ENCODE measurements at places on chromosomes 2 and 18.

- no peak for DNase-seq
These were observed 95.1 kb downstream of the EHBP1 start for GRCh38 chr2:62800618-62801017.

DNA sequence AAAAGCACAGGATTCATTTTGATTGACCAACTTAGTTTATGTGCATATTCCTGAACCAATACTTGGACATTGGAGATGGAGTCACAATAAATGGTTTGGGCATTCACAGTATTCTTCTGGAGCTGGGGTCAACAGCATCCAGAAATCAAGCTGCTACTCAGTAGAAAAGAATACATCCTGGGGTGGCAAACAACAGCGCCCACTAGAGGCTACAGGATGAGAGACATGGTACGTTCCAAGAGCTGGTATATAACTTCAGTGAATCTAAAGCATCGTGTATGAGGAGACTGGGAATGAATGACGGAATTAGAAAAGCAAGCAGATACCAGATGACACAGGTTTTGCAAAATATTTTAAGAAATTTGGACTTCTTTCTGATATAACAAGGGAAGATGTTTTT is 142.9 kb upstream of the FIGN start:
- peak; percentile 6 for DNase-seq

DNA sequence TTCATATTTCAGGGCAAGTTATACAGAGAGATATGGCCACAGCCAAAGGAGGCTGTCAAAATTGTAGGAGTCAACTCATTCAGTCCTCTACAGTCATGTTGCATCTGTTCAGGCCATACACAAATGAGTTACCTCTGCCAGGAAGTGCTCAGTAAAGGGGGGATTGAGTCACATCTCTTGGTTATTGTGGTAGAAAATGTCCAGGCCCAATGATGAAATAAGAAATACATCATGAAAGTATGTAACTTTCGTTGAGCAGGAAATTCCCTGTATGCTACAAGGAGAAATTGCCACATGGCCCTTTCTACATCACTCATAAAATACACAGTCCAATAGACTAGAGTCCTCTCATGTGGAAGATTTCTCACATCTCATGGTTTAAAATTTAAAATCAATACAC is 103.9 kb upstream of the COL3A1 start:
- peak; percentile 51 for DNase-seq

- DNase-seq, result peak; percentile 79
These were observed 1.4 kb upstream of the YES1 start for GRCh38 chr18:813172-814071.

- no peak for DNase-seq
These were observed 67.5 kb upstream of the BZW1 start for GRCh38 chr2:200744201-200744602.

DNA sequence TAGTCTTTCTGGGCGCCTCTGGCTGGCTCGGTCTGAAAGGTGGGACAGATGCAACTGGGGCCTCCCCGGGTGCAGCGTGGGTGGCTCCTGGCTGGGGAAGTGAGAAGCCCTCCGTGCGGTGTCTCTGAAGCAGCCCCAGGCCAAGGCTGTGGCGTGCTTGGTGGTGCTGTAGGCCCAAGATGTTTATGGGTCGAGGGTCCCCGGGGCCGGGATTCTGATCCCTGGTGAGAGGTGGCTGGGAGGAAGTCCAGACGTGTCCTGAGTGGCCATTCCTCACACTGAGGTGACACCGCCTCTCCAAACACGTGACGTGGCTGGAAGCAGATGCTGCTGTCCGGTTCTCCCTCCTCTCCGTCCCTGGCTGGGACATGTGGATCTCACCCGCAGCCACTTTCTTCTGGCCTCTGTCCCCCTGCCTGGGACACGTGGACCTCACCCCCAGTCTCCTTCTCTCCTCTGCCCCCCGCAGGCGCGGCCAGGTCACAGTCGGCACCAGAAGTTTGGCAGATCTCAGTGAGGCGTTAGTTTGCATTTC is 12.6 kb downstream of the RTP5 start:
- no peak for DNase-seq

DNA sequence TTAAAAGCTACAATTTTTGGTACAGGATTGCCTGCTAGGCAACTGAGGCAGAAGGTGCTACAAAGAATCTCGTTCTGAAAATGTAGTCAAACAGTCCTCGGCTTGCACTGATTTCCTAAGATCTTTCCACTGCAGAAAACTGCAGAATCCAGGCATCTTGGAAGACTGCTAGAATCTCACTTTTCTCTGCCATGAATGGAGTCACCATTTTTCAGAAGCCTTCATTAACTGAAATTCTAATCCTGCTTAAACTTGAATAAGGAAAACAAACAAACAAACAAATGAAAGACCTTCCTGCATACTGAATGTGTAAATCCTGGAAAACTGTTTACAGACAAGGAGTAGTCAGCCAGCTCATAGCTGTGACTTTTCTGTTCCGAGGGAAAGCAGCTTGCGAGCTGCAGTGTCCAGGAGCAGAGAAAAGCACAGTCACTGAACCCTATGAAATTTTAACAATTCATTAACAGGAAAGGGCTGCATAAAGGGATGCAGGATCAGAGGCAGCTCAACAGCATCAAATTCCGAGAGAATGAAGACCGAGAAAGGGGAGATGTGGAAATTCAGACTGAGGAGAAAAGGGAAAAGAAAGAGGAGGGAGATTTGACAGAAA is 210.5 kb upstream of the PIK3C3 start:
- DNase-seq, result no peak

- no peak for DNase-seq
These were observed 454.7 kb upstream of the CWC22 start for GRCh38 chr2:180461761-180462160.

DNA sequence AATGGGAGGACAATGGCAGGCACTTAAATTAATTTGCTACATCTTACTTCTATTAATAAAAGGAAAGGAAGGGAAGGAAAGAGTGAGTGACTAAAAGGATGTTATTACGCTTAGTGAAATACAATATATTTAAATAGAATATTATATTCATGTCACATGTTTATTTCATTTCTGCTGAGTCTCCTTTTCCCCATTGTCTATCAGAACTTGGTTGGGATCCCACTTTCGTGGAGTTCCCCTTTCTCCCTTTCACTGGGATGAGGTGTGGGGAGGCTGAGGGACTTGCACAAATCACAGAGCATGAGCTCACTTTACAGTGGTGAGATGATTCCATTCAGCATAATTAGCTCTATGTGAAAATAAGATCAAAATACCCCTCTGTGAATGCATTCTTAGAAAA is 730.6 kb downstream of the TSN start:
- DNase-seq, result no peak

DNA sequence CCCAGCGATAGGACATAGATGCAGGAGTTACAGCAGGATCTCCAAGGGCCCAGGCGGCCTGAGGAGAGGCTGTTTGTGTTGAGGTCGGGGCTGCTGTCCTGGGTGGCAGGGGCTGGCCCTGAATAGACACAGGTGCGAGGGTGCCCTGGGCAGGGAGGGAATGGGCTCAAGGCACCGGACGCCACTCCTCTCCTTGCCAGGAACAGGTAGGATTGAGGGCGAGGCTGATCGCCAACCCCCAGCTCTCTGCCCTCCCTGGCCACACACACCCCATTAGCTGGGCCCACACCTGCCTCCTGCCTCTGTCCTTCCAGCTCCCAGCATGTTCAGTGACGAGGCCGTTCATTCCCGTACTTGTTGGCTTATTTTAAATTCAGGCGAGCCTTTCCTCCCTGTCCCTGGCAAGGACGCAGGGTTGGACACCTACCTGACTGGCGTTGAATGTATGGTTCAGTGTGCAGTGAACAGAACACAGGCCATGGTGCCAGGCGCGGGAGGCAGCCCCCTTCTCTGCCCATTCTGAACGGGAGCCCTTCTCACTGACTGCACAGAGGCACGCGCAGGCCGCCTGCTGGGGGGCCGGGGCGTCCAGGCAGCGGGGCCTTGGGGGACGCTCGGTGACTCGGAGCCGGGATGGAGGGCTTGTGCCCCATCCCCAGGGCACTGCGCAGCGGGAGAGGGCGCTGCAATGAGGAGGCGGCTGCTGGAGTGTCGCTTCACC is 41.3 kb upstream of the SNED1 start:
- DNase-seq, result no peak

DNA sequence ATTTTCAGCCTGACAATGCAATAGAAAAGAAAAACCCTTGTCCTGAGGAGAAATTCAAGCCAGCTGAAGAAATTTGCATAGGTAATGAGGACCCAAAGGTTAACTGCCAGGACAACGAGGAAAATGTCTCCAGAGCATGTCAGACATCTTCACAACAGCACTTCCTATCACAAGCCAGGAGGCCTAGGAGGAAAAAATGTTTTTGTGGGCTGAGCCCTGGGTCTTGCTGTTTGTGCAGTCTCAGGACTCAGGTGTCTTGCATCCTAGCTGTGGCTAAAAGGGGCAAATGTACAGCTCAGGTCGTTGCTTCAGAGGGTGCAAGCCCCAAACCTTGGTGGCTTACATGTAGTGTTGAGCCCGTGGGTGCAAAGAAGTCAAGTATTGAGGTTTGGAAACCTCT is 905.1 kb upstream of the FSHR start:
- no peak for DNase-seq

GRCh38 chr18:54749291-54749690 is 79.0 kb upstream of the RAB27B start:
- DNase-seq, result no peak

DNA sequence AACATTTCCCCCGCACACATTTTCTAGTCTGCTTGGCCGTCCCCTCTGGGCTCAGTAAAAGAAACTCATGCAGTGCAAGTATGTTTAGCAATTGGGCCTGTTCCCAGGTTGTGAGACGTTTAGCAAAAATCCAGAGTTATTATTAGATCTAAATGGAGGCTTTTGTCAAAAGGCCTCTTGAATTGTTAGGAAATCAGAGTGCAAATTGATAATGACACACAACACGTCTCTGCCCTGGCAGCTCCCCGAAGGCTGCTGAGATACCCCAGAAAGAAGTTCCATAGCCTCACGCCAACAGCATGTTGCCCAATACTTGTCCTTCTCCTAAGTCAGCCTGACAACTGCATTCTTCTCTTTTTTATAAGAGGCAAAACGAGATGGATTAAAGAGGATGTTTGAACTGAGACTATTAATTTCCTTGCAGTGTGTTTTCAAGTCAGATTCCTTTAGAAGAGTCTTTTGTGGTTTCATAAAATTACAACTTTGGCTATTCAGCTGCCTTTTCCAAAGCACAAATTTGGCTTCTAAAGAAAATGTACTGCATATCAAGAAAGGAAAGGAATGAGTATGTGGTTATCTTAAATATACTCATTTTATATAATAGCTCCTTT is 202.2 kb downstream of the TRIB2 start:
- no peak for DNase-seq
